ENCODE measurements at places on chromosomes 2 and 18.

DNA sequence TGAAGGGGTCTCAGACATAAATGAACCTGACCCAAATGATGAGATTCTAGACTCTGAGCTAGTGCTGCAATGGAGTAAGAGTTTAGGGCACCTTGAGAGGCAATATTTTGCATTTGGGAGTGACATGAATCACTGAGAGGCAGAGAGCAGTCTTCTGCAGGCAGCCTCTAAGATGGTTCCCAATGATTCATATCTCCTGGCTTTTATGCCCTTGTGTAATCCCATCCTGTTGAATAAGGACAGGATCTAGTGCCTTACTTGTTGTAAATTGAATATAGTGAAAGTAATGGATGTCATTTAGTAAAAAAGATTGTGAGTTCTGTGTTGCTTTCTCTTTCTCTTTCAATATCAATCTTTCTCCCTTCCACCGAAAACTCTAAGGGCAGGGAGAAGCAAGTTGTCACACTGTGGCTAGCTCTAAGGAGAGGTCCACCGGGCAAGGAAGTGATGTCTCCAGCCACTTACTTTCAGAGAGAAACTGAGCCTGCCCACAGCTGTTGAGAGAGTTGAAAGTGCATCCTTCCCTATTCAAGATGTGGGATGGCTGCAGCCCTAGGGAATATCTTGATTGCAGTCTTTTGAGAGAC is 144.7 kb downstream of the TRIB2 start:
- peak; percentile 53 for DNase-seq

DNA sequence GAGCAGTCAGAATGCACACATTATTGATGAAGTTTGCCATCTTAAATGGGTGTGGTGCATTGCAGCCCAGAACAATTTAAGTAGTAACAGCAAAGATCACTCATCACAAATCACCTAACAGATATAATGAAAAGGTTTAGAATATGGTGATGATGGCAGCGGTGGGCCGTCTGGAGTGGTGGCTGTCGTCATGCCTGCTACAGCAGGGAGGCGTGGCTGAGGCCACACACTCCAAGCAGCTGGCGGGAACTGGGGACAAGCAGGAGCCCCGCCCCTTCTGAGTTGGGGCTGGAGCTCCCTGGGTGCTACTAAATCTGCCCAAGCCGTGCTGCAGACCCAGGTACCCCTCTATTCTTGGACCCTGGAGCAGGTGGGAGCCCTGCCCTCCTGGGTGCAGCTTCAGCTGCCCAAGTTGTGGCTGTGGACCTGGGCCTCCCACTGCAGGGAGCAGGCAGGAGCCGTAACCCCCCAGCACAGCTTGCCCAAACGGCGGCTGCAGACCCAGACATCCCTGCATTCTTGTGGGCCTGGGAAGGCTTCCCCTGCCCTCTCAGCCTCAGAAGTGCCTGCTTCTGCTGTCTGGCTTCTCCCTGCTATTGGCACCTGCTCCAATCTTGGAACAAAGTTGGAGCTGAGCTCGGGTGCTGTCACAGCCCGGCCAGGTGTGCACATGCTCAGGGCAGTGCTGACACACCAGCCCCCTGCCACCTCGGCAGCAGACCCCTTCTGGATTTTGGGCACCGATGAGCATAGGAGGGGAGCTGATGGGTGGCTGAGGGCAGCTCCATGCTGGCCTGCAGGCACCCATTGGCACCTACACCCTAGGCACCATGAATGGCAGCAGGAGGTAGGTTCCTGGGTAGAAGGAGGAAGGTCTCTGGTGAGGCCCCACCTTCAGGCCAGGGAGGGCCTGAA is 149.3 kb downstream of the EHBP1 start:
- no peak for DNase-seq

DNA sequence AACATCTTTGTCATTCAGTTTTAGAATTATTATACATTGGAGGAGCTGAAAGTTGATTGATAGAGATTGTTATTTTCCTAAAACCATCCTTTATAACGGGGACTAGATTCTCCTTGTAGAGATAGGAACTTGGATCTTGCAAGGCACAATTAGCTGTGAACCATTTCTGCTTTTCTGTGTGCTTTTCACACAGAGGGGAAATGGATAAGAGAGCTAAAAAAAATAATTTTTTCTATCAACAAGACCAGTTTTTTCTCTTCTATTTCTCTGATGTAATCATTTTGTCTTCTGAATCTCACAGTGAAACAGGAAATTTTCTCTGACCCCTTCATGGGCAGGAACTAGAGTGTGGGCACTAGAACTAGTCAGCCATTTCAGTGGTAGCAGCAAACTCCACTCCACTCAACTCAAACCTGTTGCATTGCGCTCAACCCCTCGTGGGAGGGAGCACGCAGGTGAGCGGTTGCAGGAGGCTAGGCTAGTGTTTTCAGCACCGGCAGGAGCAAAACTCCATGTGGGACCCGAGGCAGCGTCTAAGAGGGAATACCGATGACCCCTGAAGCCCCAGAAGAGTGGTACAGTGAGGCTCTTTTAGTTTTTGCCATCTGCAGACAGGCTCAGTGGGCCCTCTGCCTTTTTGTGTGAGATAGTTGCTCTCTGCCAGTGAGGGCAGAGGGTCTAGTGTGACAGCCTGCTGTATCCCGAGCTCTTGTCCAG is 24.0 kb upstream of the SLC39A10 start:
- DNase-seq, result no peak

GRCh38 chr2:216490061-216490460 is 8.6 kb upstream of the RPL37A start:
- peak; percentile 17 for DNase-seq

DNA sequence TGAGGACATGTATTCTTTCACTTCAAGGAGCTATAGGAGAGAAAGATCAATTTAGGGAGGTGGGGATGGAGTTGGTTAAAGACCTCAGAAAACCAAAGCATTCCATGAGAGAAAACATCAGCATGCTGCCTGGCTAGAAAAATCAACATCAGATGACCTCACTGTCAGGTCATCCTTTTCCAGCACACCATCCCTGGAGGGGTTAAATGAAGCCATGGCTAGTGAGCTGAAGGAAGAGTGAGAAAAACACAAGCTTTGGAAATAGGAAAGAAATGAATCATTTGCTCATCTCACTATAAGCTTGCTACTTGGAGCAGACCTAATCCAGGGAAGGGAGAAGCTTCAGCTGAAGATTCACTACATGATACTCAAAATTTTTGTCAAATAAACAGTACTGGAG is 109.5 kb upstream of the ITGB6 start:
- peak; percentile 29 for DNase-seq

DNA sequence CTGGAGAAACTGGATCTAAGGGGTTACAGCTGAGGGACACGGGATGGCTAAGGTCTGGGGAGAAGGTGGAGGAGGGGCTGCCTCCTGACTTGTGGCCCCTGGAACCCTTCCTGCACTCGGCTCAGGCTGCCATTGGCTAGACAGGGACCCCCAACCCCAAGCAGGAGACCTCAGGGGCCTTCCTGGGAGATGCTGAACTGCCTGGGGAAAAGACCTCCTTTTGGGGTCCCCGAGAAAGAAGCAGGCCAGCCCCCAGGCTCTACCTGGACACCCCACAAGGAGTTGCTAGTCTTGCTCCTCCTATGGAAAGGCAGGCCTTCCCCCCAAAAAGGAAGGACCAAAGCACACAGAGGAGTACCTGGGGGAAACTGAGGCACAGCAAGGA is 10.1 kb upstream of the BOK start:
- DNase-seq, result no peak

DNA sequence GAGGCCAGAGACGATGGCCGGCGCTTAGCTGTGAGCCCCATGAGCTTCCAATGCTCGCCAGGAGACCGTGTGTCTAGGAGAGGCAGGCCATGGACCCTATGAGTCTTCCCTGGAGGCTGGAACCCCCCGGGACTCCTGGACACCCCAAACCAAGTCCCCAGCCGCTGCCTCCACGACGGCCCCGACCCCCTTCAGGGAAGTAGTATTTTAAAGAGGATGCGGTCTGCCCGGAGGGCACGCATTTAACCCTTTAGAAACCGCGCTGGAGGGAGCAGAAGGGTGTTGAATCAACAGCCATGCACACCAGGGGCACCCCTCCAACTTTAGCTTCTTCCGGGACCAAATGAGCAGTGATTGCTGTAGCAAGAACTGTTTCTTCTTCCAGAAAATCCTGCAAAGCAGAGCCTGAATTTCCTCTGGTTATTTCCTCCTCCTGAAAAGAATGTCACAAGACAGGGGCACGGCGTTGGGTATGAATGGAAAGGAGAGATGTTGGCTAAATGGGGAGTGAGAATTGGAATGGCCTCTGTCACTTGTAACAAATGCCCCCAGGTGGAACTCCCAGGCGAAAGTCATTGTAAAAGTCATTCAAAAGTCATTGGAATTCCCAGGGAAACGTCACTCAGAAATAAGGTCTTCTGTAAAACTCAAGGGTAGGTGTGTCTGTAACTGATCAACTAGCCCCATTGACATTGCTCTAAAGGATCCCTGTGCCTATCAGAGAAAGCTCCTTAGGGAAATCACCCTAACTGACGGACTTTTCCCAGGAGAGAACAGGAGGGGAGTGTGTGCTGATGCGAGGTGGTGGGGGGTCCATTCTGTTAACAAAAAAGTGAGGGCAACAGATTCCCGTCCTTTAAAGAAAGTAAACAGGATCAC is 5.8 kb upstream of the GBX2 start:
- no peak for DNase-seq

- DNase-seq, result no peak
These were observed 3.1 kb downstream of the RPRD1A start for GRCh38 chr18:36064027-36064808.

DNA sequence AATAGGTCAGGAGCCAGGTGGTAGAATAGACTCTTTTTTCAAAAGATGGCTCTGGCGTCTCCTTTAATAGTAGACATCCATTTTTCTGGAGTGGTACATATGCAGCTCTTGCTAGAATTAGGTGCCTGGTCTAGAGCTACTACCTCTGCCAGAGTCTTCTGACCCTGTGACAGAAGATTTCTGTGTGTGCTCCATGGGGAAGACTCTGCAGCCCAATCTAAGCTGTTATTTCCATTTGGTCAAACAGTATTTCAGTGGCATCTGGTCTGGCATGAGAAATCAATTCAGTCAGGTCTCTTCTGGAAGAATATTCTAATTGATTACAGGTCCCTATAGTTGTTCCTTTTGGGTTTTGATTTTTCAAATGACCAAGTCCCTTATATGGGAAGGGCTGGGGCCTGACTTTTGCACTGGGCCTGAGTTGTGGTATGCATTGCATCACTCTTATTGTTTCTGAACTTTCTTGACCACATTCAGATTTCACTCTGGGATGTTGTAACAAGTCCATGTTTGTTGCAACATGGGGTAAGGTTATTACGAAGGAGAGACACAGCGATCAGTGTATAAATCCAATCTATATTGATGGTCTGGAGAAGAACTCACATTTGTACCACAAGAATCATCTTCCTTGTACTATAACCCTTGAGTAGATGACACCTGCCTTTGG is 12.1 kb downstream of the MXD1 start:
- DNase-seq, result no peak

DNA sequence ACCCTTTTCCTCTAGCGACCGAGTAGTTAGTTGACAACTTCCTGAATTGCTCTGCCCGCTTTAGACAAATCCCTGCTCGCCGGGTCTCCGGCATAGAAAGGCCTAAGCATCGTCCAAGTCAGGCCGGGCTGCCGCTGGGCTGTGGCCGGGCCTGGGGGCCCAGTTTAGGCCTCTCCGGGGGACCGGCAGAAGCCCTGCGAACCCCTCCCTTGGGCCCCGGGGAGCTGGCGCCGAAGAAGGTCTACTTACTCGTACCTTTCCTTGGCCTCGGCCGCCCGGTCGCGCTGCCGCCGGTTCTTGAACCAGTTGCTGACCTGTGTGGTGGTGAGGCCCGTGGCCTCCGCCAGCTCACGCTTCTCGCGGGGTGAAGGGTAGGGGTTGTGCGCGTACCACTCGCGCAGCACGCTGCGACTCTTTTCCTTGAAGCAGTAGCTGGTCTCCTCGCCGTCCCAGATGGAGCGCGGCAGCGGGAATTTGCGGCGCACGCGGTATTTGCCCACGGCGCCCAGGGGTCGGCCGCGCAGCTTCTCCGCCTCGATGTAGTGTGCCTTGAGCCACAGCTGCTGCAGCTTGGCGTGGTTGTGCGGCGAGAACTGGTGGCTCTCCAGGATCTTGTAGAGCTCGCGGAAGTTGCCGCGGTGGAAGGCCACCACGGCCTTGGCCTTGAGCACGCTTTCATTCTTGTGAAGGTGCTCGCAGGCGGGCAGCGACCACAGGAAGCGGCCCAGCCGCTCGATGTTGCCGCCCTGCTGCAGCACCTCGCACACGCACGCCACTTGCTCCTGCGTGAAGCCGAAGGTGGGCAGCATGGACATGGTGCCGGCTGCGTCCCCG is 739 bp downstream of the SIX2 start:
- DNase-seq, result no peak

DNA sequence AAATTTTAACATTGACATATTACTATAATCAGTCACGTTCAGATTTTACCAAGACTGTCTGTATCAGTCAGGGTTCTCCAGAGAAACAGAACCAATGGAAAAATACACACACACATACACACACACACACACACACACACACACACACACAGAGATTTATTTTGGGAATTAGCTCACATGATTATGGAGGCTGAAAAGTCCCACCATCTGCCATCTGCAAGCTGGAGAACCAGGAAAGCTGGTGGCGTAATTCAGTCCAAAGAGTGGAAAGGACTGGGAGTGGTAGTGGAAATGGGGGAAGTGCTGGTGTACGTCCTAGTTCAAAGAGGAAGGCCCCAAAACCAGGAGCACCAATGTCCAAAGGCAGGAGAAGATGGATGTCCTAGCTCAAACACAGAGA is 166.4 kb downstream of the AKAIN1 start:
- DNase-seq, result no peak

DNA sequence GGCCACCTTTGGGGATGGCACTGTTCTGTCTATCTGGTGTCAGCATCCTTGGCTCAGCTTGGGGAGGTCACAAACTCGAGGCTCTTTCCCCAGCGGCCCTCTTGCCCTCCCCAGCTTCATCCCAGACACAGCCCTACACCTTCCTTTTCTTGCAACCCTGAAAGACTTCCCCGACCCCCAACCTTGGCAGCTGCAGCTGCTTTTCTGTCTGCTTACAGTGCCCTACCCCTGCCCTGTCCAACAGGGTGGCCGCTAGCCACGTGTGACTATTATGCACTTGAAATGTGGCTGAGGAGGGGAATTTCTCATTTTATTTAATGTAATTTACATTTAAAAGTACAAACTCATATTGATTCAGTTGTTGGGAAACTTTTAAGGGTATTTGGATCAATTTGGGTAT is 41.3 kb downstream of the NGEF start:
- DNase-seq, result no peak

- no peak for DNase-seq
These were observed 182.2 kb downstream of the GLI2 start for GRCh38 chr2:120917886-120918285.

DNA sequence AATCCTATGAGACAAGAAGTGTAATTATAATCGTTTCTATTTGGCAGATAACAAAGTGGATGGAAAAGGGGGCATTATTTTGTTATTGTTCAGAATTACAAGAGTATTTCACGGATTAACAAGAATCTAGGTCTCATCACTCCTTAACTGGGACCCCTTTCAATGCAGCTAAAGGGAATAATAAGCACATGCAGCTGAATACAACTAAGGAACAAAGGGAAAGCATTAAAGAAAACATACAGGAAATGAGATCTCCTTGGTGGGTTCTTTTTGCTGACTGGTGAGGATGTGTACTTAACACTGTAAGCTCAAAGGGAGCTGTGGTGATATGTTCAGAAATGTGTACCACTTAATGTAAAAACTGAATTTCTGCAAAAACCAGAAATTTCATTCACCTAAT is 140.5 kb upstream of the WDSUB1 start:
- no peak for DNase-seq

GRCh38 chr2:68418855-68419254 is 48.2 kb downstream of the FBXO48 start:
- DNase-seq, result no peak

GRCh38 chr18:55879331-55879730 is 291.3 kb upstream of the TCF4 start:
- no peak for DNase-seq

- no peak for DNase-seq
These were observed 44.5 kb upstream of the SERPINB2 start for GRCh38 chr18:63843008-63843407.

Measured in NCI-H226 (cell line).